Stomach (tissue), 19 donors: ENCODE measurements at places on chromosomes 2 and 18. TPM values are rescaled to one million over a fixed set of nuclear protein-coding genes. Genes with fewer than 3 reads are reported as not detected.

DNA sequence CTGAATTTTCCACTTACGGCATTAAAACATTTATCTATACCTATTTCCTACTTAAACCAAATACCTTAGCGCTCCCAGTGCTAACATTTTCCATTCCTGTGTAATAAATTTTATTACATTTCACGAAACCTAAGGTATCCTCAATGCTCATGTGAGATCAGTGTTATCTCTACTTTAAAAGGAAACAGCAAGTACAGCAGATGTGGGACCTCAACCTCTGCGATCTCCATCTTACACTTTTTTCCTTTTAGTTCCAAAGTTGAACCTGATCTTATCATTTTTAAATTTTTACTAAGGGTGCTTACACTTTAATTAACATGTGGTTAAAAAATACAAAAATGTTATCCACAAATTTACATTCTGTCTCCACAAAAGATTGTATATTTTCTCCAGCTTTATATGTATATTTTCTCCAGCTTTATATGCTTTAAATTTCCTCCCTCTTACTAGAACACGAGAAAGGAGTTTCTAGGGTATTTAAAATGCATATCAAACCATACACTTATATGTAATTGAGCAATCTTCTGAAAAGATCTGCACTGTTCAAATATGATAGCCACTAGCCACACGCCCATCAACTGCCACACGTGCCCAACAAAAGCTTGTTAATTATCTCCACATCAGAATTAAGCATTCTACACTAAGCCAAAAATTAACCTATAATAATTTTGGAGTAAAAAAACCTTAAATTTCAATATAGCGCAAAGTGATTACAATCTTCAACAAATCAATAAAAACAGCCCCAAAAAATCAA is 38.1 kb downstream of the MBOAT2 start:
- H3K4me1 ChIP-seq = no peaks in the 10 kb centered on the region
- DNase-seq = no peak
- H3K4me3 ChIP-seq = no peak overlapping the region
- H3K27ac ChIP-seq = no peak overlapping the region

- no peaks in the 10 kb centered on the region for H3K27me3 ChIP-seq
- no peak for DNase-seq
- no peaks in the 10 kb centered on the region for H3K36me3 ChIP-seq
- peak overlapping the region; percentile 75 for H3K27ac ChIP-seq
Measured at GRCh38 chr2:85505551-85506238, 33.3 kb upstream of the MAT2A start.

DNA sequence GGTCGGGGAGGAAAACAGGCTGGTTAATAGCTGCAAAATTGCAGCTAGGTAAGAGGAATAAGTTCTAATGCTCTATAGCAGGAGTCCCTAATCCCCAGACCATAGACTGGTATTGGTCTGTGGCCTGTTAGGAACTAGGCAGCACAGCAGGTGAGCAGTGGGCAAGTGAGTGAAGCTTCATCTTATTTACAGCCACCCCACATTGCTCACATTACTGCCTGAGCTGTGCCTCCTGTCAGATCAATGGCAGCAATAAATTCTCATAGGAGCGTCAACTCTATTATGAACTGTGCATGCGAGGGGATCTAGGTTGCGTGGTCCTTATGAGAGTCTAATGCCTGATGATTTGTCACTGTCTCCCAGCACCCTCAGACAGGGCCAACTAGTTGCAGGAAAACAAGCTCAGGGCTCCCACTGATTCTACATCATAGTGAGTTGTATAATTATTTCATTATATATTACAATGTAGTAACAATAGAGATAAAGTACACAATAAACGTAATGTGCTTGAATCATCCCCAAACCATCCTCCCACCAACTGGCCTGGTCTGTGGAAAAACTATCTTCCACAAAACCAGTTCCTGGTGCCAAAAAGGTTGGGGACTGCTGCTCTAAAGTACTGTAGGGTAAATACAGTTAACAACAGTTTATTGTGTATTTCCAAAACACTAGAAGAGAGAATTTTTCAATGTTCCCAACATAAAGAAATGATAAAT is 91.7 kb upstream of the TFCP2L1 start:
- H3K27me3 ChIP-seq = no peaks in the 10 kb centered on the region
- no peak for DNase-seq
- no peaks in the 10 kb centered on the region for H3K4me1 ChIP-seq
- H3K27ac ChIP-seq = no peak overlapping the region
- H3K36me3 ChIP-seq = peaks cover 98% of the 10 kb centered on the region

- no peak for DNase-seq
- H3K36me3 ChIP-seq = no peaks in the 10 kb centered on the region
- no peak overlapping the region for H3K4me3 ChIP-seq
- no peaks in the 10 kb centered on the region for H3K27me3 ChIP-seq
Measured at GRCh38 chr2:7744827-7745226, 827.6 kb downstream of the RNF144A start.

- no peak overlapping the region for H3K27ac ChIP-seq
- peaks cover 42% of the 10 kb centered on the region for H3K27me3 ChIP-seq
- H3K36me3 ChIP-seq = no peaks in the 10 kb centered on the region
- DNase-seq = no peak
- peaks cover 18% of the 10 kb centered on the region for H3K4me1 ChIP-seq
- no peak overlapping the region for H3K4me3 ChIP-seq
Measured at GRCh38 chr2:175001566-175001965, 3.6 kb downstream of the CHN1 start.

DNA sequence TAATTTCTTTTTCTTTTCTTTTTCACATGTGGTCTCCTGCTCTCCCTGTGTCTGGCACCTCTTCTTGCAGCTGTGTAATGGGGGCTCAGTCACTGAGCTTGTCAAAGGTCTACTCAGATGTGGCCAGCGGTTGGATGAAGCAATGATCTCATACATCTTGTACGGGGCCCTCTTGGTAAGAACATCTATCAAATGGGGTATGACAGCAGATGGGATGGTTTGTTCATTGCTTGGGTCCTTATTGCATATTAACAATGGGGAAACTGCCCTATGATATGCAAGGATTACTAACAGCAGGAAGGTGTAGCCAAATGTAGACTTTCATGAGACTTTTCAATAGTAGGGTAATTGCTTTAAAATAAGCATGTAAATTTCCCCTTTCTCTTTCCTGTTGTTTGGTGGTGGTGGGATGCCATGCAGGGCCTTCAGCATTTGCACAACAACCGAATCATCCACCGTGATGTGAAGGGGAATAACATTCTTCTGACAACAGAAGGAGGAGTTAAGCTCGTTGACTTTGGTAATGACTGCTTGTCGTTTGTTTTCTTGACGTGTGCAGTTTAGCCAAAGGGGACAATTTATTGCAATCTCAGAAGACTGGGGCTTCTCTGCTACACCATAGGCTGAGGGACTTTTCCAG is 36.5 kb downstream of the MYO3B start:
- H3K36me3 ChIP-seq = no peaks in the 10 kb centered on the region
- no peaks in the 10 kb centered on the region for H3K27me3 ChIP-seq
- H3K4me3 ChIP-seq = no peak overlapping the region
- no peaks in the 10 kb centered on the region for H3K4me1 ChIP-seq

- no peaks in the 10 kb centered on the region for H3K36me3 ChIP-seq
- no peaks in the 10 kb centered on the region for H3K27me3 ChIP-seq
- no peak overlapping the region for H3K27ac ChIP-seq
- DNase-seq = no peak
Measured at GRCh38 chr2:67255933-67256615, 141.1 kb upstream of the ETAA1 start.

Gene L3MBTL4
- total RNA-seq = 3.2 TPM

Gene TEKT4
- total RNA-seq = not detected

Gene RGPD3
- not detected for total RNA-seq

Gene PSMD14
- 21.2 TPM for total RNA-seq
